Posterior vena cava (tissue), 2 donors: ENCODE measurements at places on chromosomes 12 and 14. TPM values are rescaled to one million over a fixed set of nuclear protein-coding genes. Genes with fewer than 3 reads are reported as not detected.

COX8C gene
- 0.52 TPM for total RNA-seq

TAS2R9 gene
- not detected for total RNA-seq

ASCL1 gene
- not detected for total RNA-seq

C12orf54 gene
- not detected for total RNA-seq

CD27 gene
- total RNA-seq: 0.43 TPM

KLRF1 gene
- 0.88 TPM for total RNA-seq
